Esophagus squamous epithelium (tissue), 5 donors: ENCODE measurements at places on chromosomes 7 and 10.

DNA sequence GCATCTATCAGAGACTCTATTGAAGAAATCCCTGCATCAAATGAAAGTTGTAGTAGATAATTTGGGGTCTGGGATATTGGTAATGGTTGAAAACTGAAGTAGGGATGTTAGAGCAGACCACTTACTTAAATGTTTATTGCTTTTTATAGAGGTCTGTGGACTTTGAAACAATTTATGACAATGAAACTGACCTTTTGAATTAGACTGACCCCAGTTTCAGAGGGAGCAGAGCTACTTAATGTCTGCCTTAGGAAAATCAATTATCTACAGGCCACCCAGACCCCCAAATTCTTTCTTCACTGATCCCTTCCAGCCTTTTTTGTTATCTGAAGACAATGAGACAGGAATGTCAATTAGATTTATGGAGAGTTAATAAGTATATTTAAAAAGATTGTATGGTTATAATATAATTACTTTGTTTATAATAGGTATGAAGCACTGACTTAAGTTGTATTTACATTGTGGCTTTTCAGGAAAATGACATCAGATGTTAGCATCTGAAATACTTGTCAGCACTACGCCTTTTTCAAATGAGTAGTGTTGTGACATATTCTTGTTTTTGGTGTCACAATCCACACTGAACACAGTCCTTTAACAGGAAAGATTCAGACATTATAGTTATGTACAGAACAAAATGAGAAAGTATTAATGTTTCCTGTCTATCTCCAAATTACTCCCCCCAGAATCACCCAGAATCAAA is 13.9 kb downstream of the MGAM2 start:
- DNase-seq, result no peak

DNA sequence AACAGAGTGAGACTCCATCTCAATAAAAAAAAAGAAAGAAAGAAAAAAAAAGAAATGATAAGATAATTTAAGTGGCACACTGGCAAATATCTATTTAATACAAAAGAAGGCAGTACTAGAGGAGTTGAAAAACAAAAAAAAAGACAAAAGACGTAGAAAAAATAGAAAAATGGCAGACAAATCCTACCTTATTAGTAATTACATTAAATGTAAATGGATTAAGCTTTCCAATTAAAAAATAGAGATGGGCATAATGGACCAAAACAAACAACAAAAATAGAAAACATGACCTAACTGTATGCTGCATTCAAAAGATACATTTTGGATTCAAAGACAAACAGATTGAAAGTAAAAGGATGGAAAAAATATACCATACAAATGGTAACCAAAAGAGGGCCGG is 5.3 kb upstream of the PARP12 start:
- no peak for DNase-seq

DNA sequence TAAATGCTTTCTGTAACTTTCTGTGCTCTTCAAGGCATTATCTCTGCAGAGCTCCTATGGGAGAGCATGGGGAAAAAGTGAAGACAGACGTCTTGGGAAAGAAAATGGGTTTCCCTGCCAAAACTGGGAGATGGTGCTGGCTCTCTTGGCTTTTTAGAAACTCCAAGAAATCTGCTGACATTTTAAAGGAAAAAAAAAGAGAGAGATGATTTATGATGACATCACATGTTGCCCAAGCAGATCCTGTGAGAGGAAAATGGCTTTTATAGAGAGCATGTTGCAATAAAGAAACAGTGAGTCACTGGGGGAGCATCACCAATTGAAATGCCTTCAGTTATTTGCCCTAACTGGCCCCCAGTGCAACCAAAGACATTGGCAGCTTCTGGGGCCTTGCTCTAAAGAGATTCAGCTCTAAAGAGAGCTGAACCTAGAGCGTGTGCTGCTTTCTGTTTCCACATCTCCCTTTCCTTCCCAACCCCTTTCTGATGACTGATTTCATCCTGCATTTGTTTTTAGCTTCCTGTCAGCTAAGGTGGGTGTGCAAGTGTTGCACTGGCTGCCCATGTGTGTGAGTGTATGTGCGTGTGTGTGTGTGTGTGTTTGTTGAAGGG is 37.7 kb downstream of the LRMDA start:
- DNase-seq, result no peak

DNA sequence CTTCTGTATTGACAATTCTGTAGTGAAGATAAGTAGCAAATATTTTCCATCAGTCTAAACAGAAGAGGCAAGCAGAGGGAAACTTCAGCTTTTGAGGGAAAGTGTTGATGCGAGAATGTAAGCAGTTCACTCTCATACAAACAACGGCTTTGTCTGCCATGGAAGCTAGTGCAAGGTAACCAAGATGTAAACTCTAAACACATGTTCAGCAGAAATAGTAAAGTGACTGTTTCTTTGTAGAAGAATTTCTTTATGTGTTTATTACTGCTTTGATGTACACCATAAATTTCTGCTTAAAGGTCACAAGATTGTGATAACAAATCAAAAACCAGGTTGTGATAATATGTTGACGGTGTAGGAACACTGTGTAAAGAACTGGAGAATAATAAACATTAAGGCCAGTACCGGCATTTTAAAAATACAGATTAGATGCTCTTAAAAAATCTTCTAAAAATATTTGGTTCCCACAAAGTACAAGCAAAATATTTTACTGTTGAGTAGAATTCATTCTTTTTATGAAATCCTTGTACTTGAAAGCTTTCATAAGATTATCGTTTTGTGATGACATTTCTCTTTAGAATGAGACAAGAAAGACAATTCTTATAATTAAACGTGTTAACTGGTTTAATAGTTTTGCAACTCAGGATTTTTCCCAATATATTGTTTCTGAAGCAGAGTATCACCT is 34.2 kb downstream of the SEMA3C start:
- DNase-seq, result no peak

DNA sequence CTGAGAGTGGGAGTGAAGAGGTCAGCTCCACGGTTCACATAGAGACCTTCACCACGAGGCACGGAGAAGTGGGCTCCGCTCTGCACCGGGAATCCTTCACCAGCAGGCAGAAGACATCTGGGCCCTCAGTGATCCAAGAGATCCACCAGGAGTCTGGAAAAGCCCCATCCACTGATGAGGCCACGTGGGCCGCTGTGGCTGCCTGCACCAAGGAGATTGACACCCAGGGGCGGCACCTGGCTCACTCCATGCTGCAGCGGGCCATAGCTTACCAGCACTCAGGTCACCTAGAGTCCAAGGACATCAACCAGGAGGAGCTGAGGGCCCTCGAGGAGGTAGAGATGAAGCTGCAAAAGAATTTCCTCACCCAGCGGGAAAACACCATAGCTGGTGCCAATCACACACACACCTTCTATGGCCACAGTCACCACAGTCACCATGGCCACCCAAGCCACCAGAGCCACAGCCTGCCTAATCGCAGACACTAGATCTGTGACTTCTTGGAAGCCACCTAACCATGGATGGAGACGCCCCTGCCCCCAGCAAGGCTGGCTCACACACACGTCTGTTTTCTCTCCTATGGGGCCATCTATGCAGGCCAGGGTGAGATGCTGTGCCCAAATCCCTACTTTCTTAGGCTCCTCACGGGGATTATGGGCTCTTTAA is 694 bp downstream of the C10orf62 start:
- no peak for DNase-seq

GRCh38 chr10:24910574-24910973 is 41.8 kb downstream of the PRTFDC1 start:
- DNase-seq, result no peak

- no peak for DNase-seq
Observed at GRCh38 chr10:116118847-116119246, 154.2 kb downstream of the GFRA1 start.

- no peak for DNase-seq
Observed at GRCh38 chr10:1217237-1217587, 161.0 kb downstream of the WDR37 start.

GRCh38 chr10:22752272-22752889 is 38.0 kb upstream of the PIP4K2A start:
- no peak for DNase-seq

GRCh38 chr7:11341285-11341944 is 367.7 kb downstream of the PHF14 start:
- DNase-seq, result no peak

- DNase-seq, result no peak
Observed at GRCh38 chr10:78706726-78707540, 361.8 kb upstream of the ZMIZ1 start.

DNA sequence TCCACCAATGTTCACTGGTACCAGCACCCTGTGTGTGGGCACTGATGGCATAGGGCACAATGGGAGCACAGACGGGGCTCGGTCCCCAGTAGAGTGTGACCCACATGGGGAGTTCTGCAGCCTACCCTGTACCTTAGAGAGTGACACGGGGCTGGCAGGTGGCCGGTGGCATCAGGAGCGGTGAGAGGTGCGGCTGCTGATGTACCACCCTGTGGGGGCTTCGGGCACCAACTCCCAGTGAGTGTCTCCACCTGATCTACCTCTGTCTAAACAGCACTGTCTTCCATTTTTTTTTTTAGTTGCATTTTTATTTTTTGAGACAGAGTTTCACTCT is 4.1 kb downstream of the JAKMIP3 start:
- DNase-seq, result no peak

- DNase-seq, result no peak
Observed at GRCh38 chr10:97723001-97723400, 9.5 kb downstream of the MARVELD1 start.

- DNase-seq, result no peak
Observed at GRCh38 chr10:70661623-70662361, 10.5 kb upstream of the ADAMTS14 start.

DNA sequence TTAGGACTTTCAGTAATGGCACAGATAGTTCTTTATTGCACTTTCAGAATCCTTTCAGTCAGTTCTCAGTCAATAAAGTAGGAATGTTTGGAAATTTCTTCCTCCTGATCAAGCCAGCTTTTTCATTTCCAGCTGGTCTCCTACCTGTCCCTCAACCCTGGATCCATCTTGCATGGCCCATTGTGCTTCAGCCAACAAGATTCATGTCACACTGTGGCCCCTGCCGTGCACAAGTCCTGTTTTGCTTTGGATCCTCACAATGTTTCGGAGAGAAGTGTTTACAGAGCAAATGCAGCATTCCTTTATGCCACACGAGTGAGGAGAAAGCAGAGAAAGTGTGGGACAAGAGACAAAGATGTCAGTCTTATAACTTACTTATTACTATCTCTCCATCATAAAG is 1694.7 kb upstream of the LRRTM3 start:
- DNase-seq, result no peak

- no peak for DNase-seq
Observed at GRCh38 chr10:62121187-62121530, 147.5 kb downstream of the RTKN2 start.

- no peak for DNase-seq
Observed at GRCh38 chr10:101649525-101650085, 45.4 kb downstream of the FBXW4 start.

DNA sequence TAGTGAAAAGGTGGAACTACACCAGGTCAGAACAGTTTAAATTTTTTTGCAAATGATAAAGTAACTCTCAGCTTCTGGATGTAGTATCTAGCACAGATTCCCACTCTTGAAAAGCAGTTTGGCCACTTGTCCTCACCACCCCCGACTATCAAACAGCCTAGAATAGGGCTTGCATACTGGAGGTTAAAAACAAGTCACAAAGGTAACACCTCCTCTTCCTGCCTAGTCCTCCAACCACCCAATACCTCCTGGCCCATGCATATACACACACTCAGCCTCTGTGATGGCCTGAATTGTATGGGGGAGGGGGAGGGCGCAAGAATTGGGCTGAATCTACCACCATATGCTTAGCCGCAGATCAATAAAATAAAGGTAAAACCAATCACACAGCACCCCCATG is 5.7 kb downstream of the SKAP2 start:
- DNase-seq, result no peak

GRCh38 chr7:66323114-66323796 is 118.1 kb downstream of the TPST1 start:
- DNase-seq, result no peak

GRCh38 chr7:8254667-8255066 is 7.3 kb downstream of the ICA1 start:
- DNase-seq, result no peak

DNA sequence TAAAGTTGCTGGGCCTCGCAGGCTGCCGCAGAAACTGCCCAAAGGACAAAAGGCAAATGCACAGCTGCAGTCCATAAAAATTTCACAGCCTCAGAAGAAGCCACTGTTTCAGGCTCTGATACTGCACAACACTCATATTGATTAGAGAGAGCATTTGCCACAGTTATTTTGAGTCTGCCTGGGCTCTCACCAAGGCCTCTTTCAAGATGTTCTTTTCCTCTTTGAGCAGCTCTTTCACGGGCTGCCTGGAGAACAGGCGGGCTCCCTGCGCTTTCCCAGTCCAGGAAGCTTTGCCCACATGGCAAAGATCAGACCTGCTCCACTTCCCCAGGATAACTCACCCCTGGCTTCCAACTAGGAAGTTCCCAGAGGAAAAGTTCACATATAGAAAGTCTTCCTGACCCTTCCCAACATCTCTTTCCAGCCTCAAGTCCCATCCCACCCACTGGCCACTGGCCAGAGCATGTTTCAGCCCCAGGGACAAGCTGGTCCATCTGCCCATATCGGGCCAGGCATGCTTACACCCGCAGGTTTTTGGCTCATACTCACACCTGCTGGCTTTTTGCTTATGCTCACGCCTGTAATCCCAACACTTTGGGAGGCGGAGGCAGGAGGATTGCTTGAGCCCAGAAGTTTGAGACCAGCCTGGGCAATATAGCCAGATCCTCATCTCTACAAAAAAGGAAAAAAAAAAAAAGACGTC is 3.3 kb downstream of the SLIT1 start:
- DNase-seq, result no peak

DNA sequence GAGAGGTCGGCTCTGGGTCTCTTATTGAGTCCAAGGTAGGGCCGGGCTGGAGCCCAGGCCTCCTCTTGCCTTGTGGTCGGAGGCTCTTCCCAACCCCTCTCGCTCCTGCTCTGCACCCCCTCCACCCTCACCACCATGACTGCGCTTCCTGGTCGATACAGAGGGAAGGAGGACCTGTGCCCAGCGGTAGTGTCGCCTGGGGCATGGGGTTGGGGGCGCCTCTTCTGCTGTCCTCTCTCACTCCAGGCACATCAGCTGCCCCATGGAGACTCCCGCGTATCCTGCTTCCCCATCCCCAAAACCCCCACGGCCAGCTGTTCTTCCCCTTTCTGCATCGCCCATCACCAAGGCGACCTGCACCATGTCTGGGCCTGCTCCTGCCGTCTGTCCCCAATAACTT is 44.4 kb downstream of the TMEM270 start:
- DNase-seq, result no peak

DNA sequence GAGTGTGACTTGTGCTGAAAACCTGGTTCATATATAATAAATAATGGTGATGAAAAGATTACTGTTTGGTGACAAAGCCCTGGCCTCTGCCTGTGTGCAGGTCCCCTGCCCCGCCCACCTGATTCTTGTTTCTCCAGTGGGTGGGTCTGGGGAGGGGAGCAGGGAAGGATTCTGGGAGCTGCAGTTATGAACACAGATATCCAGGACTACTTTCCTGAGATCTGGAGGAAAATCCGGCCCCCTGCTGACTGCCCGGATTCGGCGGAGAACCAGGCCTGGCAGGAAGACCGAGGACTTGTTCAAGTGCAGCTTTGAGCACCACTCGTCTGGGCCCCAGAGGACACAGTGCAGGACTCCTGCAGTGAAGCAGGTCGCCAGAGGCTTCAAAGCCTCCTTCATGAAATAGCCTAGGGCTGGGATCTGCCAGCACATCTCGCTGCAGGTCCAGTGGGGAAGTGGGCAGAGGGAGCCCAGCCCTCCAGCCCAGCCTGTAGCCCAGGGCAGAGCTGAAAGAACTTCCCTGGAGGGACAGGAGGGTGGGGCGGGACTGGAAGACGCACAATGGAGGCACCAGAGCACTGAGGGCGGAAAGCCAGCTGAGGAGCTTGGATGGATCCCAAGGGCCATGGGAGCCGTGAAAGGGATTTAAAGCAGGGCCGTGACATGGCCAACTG is 7.0 kb downstream of the ATP6V0E2 start:
- DNase-seq, result no peak
